ENCODE measurements at places on chromosomes 1 and 21.

- DNase-seq, result no peak
These were observed 24.0 kb upstream of the DIRAS3 start for GRCh38 chr1:68074472-68074871.

DNA sequence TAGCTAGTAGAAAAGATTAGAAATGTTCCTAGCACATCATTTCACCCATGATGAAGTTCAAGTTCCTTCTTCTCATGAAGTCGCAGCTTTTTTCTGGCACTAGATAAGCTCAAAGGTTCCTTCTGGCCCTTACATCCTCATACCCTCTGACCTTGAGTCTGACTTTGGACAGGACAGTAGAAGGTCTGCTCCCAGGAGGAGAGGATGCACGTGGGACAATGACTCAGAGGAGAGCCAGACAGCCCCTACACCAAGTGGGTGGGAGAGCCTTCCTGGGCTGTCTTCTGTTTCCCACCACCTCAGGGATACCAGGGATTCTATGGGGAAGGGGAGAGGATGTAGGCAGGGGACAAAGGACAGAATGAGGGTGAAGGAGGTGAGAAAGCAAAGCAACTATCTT lies 86.0 kb downstream of the HHIPL2 start:
- DNase-seq, result no peak

DNA sequence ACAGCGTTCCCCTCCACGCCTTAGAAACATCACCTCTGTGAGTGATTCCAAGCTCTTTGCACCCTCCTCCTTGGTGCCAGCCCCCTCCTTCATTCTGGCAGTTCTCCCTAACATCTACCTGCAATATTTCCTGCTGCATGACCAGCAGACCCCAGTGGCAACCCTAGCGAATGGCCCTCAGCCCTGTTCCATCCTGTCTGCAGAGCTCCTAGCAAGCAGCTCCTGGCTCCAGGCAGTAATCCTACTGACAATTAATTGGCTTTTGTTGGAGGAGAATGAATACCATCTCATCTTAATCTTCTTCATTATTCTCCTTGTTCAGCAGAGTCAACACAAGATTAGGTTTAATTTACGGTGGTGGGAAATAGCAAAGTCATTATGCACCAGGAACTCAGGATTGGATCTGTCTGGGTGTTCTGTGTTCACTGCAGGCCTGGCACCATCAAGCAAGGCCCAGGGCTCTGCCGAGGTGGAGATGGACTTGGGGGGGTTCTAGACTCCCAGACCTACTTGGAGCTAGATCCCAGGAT lies 12.4 kb downstream of the FBXO2 start:
- no peak for DNase-seq

GRCh38 chr1:31614414-31615005 lies 3.0 kb upstream of the HCRTR1 start:
- DNase-seq, result no peak

DNA sequence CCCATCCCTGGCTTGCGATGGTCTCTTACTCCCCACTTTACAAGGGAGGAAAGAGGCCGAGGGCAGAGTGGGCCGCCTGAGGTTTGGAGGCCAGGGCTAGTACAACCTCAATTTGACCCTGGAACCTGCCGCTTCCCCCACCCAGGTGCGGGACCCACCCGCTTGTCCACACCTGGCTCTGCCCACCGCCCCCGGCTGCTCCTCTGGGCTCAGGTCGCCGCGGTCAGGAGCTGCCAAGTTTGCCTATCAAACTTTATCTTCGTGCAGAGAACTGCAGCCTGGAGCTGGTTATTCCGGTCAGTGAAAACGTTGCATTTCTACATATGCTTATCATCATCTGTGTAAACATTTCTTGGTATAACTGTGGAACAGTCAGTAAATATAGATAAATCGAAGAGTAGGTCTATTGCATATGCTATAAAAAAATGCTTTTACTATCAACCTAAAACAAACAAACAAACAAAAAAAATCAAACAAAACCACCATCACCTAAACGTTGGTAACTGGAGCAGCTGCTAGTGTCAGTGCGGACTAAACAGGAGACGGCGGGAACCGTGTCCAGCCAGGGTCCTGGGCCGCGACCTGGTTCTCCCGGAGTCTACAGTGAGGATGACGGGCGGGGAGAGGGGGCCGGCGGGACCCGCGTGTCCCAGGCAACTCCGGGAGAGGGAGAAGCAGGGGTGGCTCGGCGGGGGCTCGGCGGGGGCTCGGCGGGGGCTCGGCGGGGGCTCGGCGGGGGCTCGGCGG lies 906 bp upstream of the ADARB1 start:
- no peak for DNase-seq

DNA sequence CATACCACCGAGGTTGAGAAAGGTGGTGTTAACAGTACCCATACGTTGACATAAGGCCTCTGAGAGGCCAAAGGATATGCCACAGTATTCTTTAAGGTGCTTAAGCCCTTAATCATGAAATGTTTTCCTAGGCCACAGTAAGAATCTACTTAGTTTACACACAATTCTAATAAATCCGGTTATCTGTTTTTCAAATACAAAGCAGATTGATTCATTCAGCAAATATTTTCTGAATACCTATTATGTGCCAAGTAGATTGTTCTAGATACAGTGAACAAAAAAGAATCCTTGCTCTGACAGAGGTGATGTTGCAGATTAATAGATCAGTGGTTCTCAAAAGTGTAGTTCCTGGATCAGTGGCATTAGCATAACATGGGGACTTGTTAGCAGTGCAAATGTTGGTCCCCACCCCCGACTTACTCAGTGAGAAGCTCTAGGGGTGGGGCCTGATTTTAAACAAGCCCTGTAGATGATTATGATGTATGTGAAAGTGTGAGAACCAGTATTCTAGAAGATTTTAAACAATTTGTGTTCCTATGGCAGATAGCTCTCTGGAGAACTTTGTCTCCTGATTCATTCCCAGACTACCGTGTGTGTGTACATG lies 61.6 kb downstream of the NFIA start:
- DNase-seq, result no peak

GRCh38 chr1:18599086-18599485 lies 31.6 kb upstream of the PAX7 start:
- no peak for DNase-seq

DNA sequence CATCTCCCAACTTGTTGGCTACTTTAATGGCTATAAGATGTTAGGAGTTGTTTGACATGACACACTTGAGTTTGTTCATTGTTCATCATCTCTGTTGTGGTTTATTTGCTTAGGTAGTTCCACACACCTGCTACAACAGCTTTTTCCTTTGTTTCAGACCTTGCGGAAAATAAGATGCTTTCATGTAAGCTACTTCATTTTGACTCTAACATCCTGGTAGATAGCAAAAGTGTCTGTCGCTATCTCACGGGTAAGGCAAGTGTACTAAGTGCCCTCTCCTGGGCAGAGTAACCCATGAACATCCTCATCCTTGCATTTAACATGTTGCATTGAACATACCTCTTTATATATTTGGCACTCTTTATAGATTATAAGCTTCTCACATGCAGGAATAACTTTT lies 1.6 kb upstream of the OR10T2 start:
- DNase-seq, result no peak

GRCh38 chr1:113846391-113847035 lies 25.0 kb downstream of the PTPN22 start:
- no peak for DNase-seq

DNA sequence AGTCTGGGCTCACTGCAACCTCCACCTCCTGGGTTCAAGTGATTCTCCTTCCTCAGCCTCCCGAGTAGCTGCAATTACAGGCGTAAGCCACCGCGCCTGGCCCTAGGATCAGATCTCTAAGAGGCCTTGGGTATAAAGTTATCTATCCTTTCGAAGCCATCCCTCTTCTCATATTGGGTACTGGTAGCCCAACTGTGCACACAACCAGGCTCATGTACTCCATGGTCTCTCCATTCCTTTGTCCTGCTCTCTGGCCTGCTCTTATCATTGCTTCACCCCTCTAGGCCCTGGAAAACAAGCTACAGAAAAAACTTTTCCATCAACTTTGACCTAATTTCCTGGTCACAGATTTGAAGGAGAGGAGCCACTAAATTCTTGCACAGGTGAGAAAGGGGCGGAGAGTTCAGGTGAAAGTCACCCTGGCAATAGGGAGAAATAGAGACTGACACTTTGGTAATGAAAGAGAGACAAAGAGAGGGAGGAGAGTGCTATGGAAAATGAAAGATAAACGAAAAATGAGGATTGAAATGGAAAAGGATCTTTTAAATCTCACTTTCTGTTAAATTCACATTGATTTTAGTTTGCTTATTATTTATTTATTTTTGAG lies 6.0 kb downstream of the TXNIP start:
- DNase-seq, result peak; percentile 50

- no peak for DNase-seq
These were observed 101.7 kb downstream of the ESRRG start for GRCh38 chr1:216621536-216621935.
